ENCODE measurements at places on chromosomes 4 and X.

DNA sequence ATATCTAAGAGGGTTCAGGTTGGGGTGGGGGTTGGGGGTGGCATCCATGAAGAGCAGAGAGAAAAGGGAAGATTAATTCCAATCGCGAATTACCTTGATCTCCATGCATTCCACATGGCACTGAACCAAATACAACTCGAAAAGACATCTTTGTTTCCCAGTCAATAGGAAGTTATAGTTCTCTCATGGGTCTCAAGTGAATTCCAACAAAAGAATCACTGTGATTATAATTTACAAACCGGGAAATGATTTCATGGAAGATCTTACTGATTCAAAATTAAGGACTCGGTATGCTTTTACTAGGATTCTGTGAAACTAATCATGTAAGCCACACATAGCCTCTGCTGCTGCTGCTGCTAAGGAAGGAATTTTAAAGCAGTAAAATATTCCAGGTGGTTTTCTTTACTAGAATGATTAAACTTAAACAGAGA is 26.6 kb upstream of the AMELX start:
- DNase-seq = no peak

DNA sequence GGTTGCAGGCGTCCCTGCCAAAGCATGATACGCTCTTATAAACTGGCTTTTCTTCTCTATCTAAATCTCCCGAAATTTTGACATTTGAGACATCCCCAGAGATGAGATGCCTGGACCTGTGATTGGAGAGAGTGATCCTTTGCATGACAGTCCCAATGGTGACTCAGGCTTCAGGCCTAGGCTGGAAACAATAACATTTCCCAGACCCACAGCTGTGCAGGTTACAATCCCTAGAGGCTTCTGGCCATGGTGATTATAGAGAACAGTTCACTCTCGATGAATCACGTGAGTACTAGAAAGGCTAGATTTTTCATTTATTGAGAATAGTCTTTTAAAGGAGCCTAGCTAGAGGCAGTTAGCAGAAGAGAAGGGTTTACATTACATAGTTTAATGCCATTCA is 75.9 kb downstream of the SPATA18 start:
- peak; percentile 8 for DNase-seq

- no peak for DNase-seq
Observed at GRCh38 chr4:36218121-36218520, 26.2 kb downstream of the ARAP2 start.

DNA sequence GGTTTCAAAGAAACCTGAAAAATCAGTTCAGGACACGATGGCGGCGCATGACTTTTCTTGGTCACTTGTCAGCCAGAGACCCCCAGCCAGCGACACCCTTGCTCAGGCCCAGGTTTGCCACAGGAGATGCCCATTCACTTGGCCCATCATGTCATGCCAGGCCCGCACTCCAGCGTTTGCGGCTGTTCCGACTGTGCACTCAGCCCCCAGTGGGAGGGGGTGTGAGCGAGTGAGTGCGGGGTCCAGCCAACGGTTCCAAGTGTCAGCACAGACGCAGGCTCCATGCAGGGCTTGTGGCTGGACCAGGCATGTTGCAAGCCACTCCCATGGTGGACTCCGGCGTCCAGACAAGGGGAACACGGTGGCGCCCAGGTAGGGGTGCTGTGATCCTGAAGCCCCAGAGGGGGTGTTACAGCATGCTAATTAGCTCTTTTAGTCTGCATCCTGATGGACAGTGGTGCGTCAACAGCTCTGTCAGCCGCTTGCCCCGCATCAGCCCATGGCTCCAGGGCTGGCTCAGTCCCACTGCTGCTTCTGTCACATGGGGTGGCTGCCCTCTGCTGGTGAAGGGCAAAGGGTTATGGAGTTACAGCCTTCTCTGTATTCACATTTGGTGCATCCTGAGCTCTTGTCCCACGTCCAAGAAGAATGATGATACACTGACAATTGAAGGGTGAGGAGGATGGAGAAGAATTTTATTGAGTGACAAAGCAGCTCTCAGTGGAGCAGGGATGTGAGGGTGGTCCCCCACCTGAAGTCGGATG is 3.7 kb upstream of the MAEA start:
- DNase-seq = peak; percentile 8

DNA sequence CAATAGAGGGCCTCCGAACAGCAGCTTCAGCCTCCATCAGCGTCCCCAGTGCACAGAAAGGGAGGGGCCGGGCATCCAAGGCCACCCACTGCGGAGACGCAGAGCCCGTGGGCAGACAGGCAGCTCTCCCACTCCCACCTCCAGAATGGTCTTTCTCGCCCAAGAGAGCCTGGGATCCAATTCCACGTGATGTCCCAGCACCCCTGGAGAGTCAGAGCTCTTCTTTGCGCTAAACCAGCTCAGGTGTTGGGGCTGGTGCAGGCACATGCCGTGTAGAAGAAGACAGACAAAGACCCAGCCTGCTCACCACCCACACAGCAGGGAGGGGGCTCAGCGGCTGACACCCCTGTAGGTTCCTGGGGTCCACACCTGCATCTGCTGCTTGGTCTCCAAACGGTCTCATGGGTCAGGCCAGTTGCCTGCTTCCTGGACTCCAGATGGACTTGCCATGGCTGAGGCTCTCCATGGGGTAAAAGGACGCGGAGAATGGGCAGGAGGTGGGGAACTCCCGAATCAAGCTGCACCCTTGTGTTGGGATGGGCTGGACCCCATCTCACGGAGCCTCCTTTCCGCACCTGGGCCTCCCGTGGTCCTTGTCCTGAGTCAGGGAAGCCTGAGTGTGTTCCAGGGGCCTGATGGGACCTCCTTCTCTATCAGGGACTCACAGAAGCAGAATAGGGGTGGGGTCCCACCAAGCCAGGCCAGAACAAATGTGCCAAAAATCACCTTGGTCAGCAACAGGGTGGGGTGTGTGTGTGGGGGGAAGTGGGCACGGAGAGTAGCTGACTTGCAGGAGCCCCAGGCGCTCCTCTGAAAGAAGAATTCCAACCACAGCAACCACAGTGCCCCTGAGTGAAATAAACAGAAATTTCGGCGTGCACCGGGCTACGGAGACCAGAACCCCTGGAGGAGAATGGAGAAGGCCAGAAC is 11.6 kb upstream of the ASMTL start:
- no peak for DNase-seq

DNA sequence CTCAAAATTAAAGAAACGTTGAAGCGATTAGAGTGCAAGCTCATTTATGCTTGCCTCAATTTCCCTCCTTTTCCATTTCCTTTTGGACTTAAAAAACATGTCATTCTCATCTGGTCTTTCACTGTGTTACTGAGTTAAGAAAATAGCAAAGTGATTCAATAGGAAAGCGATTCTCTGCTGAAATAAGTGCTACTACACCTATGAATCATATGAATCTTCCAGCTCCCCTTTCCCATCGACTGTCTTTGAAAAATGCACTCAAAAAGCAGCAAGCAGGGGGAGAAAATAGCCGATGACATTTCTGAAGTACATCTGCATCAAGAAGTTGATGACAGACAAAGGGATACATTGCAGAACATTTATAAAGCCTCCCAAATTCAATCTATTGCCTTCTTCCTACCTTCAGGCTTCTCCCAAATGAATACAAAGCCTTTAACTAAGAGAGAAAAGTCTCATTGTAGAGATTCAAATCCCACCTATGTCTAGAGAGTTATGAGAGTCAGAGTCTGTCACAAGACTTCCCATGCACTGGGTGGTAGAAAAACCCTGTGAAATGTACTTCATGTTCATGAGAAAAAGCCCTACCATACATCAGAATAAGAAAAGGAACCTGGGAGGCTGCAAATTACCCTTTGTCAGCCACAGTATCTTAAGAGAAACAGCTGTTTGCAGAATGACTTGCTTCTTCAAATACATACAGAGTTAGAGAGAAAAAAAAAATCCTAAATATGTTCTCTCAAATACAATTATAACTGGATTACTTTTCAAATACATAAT is 78.9 kb downstream of the MBNL3 start:
- no peak for DNase-seq

DNA sequence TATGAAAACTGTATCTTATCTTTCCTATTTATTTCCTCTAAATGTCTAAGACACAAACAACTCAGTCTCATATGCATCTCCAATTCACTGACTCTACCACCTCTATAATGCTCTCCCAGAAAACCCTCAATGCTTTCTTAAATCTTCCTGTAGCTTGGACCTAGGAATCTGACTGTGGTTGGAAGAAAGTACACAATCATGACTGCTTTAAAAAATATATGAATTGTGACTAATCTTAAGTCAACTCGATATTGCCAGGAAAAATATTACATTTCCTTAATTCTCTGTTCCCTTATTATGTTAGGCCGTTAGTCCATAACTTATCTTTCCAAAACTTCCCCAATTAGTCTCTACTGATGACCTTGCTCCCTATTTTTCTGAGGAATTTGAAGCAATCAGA is 87.0 kb downstream of the SPCS3 start:
- no peak for DNase-seq

DNA sequence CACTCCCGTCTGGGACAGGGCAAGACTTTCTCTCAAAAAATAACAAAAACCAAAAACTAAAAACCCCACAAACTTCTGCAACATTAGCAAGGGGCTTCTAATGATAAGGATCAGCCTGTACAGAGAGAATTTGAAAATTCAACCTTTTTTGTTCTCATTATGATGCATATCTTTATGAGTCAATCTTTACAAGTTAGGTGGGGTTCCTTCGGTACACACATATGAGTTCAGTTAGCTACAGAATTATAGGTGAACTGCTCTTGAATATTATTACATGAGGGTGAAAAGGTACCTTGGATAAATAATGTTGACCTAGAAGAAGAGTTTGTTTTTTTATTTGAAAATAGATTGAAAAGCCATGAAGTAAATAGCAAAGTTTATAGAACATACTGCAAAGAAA is 252.7 kb downstream of the UNC5C start:
- DNase-seq = no peak

DNA sequence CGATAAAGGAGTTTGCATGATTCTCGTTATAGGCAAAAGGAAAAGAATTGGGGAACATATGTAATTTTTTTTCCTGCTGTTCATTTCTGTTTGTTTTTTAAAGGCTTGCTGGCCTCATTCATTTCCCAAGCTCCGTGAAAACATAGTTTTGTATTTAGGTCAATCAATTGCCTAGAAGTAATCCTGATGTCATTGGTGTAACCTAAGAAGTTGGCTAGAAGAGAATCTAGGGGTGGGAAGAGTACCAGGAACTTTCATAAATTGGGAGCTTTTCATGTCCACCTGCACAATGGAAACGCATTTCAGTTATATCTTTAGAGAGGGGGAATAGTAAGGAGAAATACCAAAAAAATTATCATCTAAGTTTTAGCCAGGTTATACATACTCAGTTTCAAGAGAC is 3.8 kb downstream of the RAPGEF2 start:
- DNase-seq = no peak

- no peak for DNase-seq
Observed at GRCh38 chr4:8920969-8921368, 49.3 kb upstream of the HMX1 start.

DNA sequence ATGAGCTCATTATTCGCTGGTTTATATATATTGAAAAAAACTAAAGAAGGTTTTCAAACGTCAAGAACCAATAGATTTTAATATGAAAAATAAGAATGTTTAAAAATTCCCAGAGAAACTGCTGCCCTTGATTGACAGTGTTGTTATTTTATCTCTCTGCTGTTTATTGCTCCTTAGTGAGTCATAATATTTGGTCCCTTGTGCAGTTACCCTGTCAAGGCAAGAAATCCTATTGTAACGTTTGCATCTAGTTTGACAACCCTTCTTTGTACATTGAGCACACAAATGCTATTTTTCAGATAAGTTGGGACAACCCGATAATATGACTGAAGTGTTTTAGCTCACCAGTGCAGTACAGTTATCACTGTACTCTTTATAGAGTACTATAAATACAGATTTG is 349.4 kb downstream of the CCSER1 start:
- DNase-seq = no peak

DNA sequence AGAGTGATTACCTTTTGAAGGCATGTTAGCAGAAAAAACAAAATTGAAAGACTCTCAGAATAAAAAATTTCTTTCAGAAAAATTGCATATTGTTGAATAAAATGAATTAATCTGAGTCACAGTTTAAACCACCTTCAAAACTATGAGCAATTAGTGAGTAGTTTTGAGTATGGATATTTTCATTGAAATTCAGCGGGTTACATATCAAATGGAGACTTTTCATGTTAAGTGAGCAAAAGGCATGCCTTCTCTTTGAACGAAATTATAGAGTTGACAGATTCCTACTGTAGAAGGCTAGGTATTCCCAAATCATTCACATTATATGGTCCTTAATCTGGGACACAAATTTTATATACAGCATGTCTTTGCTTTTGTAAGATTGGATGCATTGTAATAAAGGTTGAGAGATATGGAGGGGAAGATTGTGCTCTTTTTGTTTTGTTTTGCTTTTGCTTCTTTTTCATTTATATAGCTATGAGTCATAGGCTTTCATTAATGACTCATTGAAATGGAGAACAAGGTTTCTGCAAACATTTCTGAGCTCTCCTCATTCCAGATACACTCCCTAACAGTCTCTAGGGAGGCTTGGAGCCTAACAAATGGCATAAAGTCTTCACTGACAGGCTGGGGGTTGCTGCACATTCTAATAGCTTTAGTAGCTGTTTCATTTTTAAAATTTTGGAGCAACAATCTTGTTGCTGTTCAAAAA is 21.6 kb downstream of the PCDH18 start:
- peak; percentile 97 for DNase-seq

DNA sequence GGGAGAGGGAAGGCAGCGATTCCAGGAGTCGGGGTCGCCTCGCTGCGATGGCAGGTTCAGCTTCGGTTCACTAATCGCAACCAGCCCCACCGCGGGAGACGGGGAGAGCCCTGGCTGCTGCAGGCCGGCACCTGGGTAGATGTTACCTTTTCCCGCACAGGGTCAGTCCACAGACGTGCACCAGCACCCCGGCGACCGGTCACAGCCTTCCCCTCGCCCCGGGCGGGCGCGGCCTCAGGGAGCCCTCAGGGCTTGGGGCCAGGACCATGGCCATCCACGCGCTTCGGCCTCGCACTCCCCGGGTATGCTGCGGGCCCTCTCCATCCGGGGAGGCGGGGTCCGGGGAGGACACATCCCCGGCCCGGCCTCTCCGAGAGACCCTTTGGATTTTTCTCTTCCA is 26.1 kb upstream of the EXOC1L start:
- DNase-seq = no peak

GRCh38 chr4:61580721-61581377 is 380.7 kb downstream of the ADGRL3 start:
- peak; percentile 10 for DNase-seq

DNA sequence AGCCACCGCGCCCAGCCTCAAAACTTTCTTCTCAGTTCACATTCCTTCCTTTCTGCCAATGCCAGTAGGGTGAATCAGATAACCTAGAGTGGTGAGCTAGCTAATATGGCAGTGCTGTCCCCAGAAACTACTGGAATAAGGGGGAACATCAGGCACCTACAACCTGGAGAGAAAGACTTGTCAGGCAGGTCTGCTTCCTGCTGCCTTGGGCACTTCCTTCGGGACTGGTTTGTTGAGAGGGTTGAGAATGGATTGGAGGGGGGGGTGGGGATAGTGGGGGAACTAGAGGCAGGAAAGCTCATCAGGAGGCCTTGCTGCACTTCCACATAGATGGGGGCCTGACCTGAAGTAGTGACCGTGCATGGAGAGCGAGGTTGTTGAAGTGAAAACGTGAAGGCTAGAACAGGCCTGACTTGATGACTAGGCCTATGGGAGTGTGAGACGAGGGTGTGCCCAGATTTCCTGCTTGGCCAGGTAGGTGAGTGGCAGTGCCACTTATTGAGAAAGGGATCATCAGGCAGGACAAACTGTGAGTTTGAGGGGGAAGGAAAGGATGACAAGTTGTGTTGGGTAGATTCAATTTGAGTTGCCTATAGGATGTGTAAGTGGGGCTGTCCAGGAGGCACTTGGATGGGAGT is 33.4 kb downstream of the SLC25A5 start:
- no peak for DNase-seq

GRCh38 chr4:125519371-125520146 is 204.8 kb downstream of the FAT4 start:
- DNase-seq = no peak

- DNase-seq = peak; percentile 41
Observed at GRCh38 chr4:94420356-94420755, 31.4 kb upstream of the PDLIM5 start.

Data from fibroblast of pulmonary artery (primary cell).